ENCODE measurements at places on chromosomes 6 and 20.

GRCh38 chr6:85764844-85765243, 122.2 kb upstream of the SYNCRIP start:
- DNase-seq, result no peak

DNA sequence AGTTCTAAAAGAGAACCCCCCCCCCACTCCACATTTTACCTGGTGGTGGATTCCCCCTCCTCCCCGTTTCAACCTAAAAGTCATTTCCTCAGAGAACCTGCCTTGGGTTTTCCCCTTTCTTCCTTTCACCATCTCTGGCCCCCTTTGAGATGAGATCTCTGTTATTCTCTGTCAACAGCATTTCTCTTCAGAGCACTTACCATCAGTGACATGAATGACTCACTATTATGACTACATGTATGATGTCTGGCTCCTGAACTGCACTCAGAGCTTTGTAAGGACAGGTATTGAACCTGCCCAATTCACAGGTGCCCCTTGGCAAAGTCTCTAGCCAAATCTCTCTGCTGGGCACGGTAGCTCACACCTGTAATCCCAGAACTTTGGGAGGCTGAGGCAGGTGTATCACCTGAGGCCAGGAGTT, 61.4 kb upstream of the JARID2 start:
- DNase-seq, result peak; percentile 46

- DNase-seq, result no peak
These were observed 393.8 kb upstream of the IMPG1 start for GRCh38 chr6:76466286-76466685.

DNA sequence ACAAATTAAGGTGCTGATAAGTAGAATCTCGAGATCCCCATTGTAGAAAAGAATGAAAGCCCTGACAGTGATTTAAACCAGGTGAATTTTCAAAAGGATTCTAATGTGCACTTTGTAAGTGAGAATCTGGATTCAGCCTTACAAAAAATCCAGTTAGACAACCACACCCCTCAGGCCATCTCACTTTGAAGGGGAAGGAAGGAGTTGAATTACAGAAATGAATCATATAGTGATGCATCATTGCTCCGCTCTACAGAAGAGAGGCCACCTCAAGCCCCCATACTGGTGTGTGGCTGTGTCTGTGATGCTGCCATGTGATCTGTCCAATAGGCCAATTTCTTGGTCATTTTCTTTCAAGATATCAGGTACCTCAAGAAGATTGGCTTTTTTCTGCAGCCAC, 85.5 kb upstream of the NT5E start:
- no peak for DNase-seq

DNA sequence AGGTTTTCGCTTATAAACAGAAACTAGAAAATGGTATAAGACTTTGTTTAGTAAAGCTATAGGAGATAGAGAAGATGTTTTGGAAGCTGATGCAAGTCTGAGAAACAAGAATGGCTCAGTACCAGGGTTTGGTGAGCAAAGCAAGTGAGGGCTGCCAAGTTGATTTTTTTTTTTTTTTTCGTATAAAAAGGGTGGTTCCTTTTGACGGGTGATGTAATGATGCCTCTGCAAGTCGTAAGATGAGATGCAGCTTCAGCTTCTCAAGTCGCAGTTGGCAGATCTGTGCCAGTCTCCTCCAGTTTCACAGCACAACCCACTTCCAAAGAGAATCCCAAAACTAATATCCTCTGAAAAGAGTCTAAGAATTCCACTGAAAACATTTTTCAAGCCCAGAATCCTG, 252.8 kb upstream of the CDH4 start:
- no peak for DNase-seq

- peak; percentile 19 for DNase-seq
These were observed 712 bp downstream of the DEK start for GRCh38 chr6:18263418-18264218.

- no peak for DNase-seq
These were observed 248.5 kb downstream of the BTBD3 start for GRCh38 chr20:12166053-12166717.

DNA sequence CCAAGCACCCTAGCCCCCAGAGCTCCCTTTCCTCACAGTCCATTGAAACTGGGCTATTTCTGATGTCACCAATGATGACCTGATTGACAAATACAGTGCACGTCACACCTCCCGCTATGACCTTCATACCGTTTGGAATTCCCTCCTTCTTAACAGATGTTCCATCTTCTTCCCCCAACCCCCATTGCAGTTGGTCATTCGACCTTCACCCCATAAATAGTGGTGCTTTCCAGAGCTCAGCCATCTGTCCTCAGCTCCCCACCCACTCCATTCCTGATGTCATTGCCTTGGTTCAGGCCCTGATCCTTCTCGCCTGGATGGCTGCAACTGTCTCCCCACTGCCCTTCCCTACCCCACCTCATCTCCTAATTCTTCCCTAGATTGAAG, 198.5 kb downstream of the SOD2 start:
- DNase-seq, result no peak

- DNase-seq, result peak; percentile 86
These were observed 45.7 kb downstream of the OR2B2 start for GRCh38 chr6:27866357-27867050.

DNA sequence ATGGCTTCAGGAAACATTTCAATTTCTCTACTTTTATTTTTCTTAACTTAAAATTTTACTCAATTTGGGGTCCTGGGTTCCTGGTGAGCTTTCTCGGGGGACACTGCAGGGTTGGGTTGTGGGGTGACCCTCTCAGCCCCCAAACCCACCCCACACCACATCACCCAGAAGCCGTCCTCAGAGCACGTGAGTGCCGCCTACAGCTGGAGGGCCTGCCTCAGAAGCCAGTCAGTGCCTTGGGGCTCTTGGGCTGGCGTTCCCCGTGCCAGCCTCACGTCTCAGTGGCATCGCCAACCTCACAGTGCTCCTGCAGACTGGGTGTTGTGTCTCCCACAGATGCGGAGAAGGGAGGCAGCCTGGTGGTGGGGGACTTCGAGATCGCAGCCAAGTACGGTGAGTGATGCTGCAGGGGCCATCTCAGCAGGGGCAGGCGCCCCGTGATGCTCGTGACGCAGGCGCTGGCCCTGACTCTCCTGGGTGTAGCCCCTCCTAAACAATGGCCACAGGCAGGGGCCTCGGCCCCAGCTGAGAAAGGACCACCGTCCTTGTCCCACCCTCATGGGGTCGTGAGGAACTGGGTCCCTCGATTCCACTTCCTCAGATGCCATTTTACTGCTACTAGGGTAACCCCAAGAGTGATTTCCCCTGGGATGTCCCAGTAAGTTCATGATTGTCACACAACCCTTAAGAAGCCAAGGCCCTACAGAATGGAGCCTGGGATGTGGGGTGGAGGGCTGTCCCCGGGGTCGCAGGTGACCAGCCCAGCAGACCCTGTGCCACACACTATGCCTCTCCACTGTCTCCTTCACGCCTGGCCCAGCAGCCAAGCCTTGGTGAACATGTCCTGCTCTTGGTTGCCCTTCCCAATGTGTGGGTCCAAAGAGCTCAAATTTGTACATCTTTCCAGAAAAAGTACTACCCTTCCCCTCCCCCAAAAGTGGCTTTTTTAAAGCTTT, 23.8 kb upstream of the PYGB start:
- no peak for DNase-seq

GRCh38 chr6:37589941-37590340, 90.2 kb upstream of the CCDC167 start:
- DNase-seq, result no peak

DNA sequence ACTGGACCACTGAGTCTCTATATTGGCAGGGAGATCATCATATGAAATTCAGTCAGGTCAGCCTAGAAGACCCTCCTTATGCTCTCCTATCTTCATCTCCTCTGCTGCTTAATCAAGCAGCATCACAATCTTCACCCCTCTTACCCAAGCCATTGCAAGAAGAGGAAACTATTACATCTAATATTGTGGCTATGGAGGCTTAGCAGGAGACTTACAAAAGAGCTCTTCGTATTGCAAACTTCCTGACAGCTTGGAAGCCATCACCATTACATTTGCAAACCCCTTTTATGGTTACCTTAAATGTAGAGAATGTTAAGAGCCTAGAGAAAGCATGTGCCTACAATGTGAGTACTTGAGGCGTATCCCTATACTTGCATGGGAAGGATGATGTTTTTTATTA, 87.2 kb upstream of the STXBP5 start:
- no peak for DNase-seq

- no peak for DNase-seq
These were observed 630 bp downstream of the PPP2R5D start for GRCh38 chr6:42984924-42985475.

DNA sequence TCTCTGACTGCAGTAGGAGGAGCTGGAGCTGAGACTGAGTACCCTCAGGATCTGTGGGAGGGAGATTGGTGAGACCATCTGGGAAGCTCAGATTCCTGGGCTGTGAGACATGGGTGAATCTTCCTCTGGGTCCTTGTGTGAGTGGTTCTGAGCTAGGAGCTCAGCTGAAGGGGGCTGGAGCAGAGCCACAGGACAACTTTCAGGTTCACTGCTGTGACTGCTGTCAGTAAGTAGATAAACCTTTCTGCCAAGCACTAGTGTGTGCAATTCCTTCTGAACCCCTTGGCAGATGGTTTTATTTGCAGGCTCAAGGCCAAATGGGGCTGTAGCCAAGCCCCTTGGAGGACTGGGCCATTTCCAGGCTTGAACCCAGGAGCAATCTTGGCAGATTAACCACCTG, 49.6 kb upstream of the SNAP91 start:
- DNase-seq, result no peak

- DNase-seq, result no peak
These were observed 88.3 kb upstream of the PRND start for GRCh38 chr20:4633379-4633778.

- peak; percentile 71 for DNase-seq
These were observed at the start of gene SPEF1 for GRCh38 chr20:3781153-3781910. Gene SPEF1 (minus strand): TSS chr20:3781448. CDS start chr20:3781287, 161 bp downstream.

DNA sequence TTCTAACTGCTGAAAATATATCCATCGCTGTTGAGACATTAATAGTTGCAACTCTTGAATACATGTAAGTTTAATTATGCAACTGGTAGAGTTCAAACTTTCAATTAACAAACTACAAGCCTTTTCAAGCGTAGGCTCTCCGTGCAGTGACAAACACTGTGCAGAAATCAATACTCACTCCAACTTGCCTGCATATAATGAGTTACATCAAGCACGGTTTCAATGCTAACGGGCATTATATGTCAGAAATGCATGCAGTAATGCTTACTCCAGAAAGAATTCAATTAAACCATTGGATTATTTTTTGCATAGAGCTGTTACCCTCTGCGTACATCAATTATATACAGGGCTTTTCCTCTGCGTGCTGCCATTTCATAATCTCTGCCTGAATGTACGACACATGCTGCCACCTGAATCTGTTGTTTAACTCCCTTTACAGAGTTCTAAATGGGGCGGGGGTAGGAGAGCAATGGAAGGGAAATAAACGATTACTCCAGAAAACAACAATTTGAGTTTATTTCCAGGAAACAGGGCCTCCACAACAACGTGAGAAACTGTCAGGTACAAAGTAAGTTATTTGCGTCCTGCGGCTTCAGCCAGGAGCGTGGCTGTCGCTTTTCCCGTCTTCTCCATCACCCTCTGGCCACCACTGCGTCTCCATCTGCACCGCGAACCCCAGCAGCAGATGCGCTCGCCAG, 1.8 kb downstream of the PTPRK start:
- no peak for DNase-seq

DNA sequence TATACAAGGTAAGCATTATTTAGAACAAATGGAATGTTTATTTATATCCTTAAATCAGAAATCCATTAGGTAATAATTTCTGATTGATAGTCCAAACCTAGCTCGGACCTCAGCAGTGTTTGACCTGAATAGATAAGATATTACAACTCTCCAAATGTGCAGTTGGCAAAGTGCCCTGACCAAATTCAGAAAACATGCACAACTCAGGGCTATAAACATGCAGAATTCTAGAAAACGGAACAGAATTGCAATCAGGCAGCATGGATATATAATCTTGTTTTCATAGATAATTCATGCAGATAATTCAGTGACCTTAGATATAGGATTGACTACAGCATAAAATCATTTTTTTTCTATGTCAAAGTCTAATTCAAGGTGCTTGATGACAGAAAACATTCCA, 626.6 kb upstream of the CITED2 start:
- DNase-seq, result no peak

GRCh38 chr20:20204256-20204655, 151.9 kb downstream of the CFAP61 start:
- DNase-seq, result no peak

DNA sequence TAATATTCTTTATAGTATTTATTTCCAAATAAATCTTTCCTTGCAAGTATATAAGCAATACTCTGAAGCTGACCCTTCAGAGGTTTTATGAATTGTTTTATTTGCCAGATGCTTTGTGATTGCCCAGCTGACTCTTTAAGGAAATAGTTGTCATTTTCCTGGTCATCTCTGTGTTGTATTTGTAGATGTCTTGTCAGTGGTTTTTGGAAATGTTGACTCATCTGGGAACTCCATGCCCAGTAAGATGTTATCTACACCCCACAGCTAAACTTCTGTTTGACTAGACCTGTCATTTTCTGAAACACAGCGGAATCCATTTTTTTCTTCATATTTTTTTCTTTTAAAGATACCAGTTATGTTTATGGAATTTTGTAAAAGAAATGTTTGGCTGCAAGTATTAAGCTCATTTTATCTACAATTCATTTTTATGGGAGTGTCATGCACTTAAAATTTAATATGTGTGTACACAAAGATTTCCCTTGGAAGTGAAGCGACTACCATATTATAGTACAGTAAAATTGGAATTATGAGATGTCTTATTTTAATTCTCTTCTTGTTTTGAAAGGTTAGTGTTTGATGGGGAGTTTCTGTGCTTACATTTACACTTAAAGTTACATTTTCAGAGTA, 491.0 kb downstream of the NKAIN2 start:
- no peak for DNase-seq

- no peak for DNase-seq
These were observed 300.3 kb downstream of the LAMA2 start for GRCh38 chr6:129183187-129183591.

- peak; percentile 57 for DNase-seq
These were observed 10.8 kb upstream of the ARMC2 start for GRCh38 chr6:108837236-108837971.
